PC-9 (cell line): ENCODE measurements at places on chromosomes 3 and 15. TPM values are rescaled to one million over a fixed set of nuclear protein-coding genes. Genes with fewer than 3 reads are reported as not detected.

GRCh38 chr15:70491201-70491621 lies 272.1 kb downstream of the UACA start:
- no peak overlapping the region for H3K4me3 ChIP-seq
- H3K27me3 ChIP-seq: no peaks in the 10 kb centered on the region
- DNase-seq: no peak

- H3K36me3 ChIP-seq: no peaks in the 10 kb centered on the region
- H3K4me3 ChIP-seq: no peak overlapping the region
- H3K27me3 ChIP-seq: no peaks in the 10 kb centered on the region
- DNase-seq: no peak
- H3K27ac ChIP-seq: no peak overlapping the region
Observed at GRCh38 chr3:167895684-167896083, 160.2 kb downstream of the SERPINI1 start.

- DNase-seq: no peak
- H3K4me1 ChIP-seq: 0 out of 2 replicates have a peak, but pooled peaks cover 4% of the 10 kb centered on the region
- H3K27me3 ChIP-seq: no peaks in the 10 kb centered on the region
- H3K4me3 ChIP-seq: no peak overlapping the region
Observed at GRCh38 chr3:138493804-138494606, 59.6 kb downstream of the ESYT3 start.

The JMJD7 gene
- total RNA-seq: 6.5 and 11.7 TPM in 2 replicates

GRCh38 chr15:67266870-67267269 lies 12.3 kb downstream of the IQCH start:
- H3K27ac ChIP-seq: no peak overlapping the region
- H3K36me3 ChIP-seq: no peaks in the 10 kb centered on the region
- H3K4me3 ChIP-seq: no peak overlapping the region
- H3K4me1 ChIP-seq: no peaks in the 10 kb centered on the region
- no peak for DNase-seq

The CCR9 gene
- total RNA-seq: not detected in 2 replicates

DNA sequence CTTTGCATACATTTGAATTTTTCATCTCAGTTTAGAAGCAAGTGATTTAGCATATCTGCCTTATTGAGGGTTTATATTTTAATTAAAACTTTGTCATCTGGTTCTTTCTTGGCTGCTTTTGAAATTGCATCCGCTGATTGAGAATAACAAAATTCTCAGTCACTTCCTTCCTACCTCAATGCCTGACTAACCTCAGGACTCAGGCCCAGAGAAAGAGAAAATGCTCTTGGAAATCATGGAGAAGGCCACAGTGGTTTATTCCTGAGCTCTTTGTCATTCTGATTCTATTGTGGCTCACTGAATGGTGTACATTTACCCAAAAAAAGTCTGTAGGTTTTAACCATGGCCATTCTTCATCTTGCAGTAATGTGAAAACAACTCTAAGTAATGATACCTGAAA lies 533.9 kb downstream of the TBL1XR1 start:
- 0 out of 2 replicates have a peak, but pooled peaks cover 4% of the 10 kb centered on the region for H3K4me1 ChIP-seq
- DNase-seq: no peak
- no peak overlapping the region for H3K27ac ChIP-seq
- no peaks in the 10 kb centered on the region for H3K36me3 ChIP-seq

- H3K36me3 ChIP-seq: no peaks in the 10 kb centered on the region
- no peaks in the 10 kb centered on the region for H3K27me3 ChIP-seq
- no peak overlapping the region for H3K27ac ChIP-seq
- no peaks in the 10 kb centered on the region for H3K4me1 ChIP-seq
- no peak overlapping the region for H3K4me3 ChIP-seq
Observed at GRCh38 chr3:117011687-117012250, 302.2 kb downstream of the TUSC7 start.
